ENCODE measurements at places on chromosomes 12 and 14.

- no peak for DNase-seq
These were observed 48.2 kb downstream of the NELL2 start for GRCh38 chr12:44827832-44828438.

- no peak for DNase-seq
These were observed 131.4 kb downstream of the LMNTD1 start for GRCh38 chr12:25421651-25422167.

DNA sequence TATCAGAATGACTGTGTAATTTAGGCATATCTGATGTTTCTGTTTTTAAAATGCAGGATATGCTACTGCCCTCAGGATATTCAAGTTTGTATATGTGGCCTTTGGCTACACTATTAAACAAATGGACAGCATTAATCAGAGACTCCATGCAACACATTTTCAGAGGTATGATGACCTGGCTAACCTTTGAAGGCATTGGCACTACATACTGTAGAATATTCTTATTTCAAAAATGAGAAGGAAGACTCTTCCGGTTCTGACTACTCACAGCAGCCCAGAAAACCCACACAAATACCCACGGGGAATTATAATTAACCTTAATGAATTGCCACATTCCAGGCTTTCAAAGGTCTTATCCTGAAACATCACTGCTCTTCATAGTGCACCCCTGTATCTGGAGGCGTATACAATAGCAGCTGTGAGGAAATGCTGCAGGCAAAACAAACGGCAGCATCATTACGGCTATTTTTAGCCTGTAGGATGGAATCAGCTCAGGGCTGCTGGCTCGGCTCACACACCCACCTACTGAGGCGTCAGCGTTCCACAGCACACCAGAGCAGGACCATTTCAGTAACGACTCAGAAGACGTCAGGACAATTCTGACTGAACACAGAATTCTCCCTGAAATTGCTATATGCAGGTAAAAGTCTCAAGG, 648.5 kb downstream of the RPS29 start:
- no peak for DNase-seq

- no peak for DNase-seq
These were observed 52.1 kb downstream of the LGMN start for GRCh38 chr14:92696366-92696765.

- DNase-seq = no peak
These were observed 113.3 kb upstream of the PRB2 start for GRCh38 chr12:11508699-11509098.

GRCh38 chr12:29662734-29663323, 120.9 kb downstream of the TMTC1 start:
- no peak for DNase-seq

DNA sequence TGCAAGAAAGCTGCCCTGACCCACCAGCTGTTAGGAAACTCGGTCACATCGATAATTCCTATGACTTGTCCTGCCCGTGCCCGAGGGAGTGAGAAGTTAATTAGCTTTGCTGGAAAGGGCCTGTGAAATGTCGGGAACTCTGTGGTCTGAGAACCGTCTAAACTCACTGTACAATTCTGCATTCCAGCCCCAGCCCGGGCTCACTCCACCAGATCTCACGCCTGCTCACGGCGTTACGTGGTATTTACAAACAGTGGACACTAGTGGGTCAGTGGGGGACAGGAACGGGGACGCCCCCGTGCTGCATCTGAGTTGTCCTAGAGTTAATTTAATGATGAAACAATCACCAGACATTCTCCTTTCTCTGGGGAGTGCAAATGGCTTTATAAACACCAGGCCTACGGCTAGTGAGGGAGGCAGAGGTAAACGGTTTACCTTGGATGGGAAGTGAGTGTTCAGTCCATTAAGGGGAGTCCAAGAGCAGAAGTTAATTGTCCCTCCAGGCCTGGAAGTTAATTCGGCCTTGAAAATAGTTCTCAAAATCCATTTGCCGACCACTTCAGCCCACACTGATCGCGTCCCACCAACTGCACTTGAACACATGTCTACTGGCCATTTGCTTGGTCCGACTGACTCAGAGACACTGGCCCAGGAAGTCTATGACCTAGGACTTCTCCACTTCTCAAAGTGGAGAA, 93.5 kb upstream of the MED13L start:
- DNase-seq = no peak

GRCh38 chr12:124679533-124680371, 112.3 kb upstream of the NCOR2 start:
- peak; percentile 67 for DNase-seq

GRCh38 chr14:26200687-26201086, 397.1 kb downstream of the NOVA1 start:
- DNase-seq = no peak

DNA sequence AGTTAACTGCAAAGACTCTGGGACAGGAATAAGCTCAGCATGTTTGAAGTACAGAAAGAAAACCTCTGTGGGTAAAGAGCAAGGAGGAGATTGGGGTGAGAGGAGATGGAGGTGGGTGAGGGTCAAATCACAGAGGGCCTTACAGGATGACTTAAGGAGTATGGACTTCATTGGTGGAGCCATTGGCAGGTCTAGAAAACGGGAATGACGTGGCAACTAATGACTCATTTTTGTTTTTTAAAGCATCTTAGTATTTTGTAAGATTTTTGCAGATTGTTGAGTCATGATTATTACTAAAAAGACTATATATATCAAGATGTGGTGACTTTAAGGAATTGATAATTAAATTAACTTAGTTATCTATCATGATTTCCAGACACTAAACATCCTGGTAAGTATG, 18.5 kb downstream of the UTP20 start:
- DNase-seq = no peak

GRCh38 chr12:130709151-130709970, 6.7 kb downstream of the RIMBP2 start:
- no peak for DNase-seq

GRCh38 chr12:116194935-116195431, 82.5 kb downstream of the MED13L start:
- no peak for DNase-seq

DNA sequence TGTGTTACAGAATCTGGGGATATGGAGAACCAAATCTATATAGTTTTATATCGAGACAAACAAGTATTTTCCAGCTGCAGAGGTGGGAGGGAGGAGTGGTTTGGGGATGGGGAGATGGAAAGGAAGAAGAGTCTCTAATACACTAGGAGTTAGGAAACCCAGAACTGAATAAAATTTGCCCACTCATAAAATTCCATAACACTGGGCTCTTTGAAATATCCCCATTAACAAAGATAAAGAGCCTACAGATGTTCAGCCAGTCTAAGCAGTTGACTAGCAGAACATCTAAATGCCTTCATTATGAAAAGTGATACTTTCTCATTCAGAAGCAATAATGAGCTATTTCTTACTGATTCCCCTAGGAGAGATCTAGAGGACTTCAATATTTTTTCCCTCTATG, 151.7 kb upstream of the GZMB start:
- no peak for DNase-seq

DNA sequence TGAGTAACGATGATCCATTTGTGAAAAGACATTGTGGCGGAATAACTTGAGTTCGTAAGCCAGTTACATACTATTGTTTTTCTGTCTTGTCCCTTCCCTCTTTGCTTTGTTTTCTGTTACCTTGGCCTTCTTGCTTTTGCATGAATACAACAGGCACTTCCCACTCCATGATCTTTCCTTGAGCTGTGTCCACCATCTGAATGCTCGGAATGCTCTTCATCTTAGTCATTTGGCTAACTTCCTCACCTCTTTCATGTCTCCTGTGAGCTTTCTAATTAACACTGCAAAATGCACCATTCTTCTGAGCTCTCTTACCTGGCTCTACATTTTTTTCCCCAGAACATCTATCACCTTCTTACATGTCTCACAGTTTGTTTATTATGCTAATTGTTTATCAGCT, 10.0 kb downstream of the KNTC1 start:
- DNase-seq = no peak

GRCh38 chr14:23033801-23034497, 751 bp downstream of the PSMB5 start:
- DNase-seq = no peak

DNA sequence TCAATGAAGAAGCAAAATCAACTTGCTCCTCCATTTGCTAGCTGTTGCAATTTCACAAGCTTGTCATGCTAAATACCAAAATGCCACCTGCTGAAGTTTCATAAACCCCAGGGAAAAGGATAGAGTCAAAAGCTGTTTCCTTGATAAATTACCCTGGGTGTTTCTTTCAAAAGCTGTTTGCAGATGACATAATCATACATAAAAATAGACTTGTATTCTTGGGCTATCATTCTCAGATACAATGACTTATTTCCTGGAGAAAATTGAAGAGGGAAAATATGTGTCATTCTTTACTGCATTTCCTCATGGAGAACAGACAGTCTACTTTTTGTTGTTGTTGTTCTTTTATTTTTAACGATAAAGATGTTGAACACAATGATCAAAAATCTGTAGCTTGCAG, 119.2 kb downstream of the GALC start:
- no peak for DNase-seq

DNA sequence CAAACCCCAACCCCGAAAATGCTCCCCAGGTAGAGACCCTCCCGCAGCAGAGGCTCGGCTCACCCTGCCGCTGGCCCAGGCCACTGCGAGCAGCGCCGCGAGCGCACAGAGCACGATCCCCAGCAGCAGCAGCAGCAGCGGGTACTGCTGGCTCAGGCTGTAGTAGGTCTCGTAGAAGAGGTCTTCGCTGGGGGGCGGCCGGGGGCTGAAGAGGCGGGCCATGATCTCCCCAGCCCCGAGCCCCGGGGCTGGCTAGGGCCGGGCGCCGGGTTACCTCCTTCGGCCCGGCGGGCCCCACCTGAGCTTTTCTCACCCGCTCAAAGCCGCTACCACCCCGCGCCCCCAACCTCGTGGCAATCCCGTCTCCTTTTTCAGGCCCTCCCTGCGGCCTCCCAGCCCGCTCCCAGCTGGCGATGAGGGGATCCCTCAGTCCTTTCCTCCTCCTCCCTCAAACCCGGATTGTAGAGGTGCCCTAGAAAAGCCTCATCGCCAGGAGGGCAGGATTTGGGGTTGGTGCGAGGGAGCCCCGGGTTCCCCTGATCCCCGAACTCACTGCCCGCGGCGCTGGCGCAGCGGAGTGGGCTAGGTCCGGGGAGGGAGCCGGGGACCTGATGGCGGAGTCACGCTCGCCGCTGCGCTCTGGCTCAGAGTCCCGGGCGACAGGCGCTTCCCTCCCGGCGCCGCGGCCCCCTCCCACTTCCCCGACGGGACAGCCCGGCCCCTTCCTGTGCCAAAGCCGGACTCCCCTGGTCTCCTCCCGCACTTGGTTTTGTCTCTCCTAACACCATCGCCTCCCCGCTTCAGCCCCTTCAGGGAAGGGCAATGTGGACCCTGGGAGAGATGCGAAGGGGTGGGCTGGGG, at the start of gene ADCY4:
ADCY4 (minus strand) TSS at position 641 of the 861 bp plus-strand sequence; CDS start at position 222, 419 bp downstream.
- peak; percentile 68 for DNase-seq

DNA sequence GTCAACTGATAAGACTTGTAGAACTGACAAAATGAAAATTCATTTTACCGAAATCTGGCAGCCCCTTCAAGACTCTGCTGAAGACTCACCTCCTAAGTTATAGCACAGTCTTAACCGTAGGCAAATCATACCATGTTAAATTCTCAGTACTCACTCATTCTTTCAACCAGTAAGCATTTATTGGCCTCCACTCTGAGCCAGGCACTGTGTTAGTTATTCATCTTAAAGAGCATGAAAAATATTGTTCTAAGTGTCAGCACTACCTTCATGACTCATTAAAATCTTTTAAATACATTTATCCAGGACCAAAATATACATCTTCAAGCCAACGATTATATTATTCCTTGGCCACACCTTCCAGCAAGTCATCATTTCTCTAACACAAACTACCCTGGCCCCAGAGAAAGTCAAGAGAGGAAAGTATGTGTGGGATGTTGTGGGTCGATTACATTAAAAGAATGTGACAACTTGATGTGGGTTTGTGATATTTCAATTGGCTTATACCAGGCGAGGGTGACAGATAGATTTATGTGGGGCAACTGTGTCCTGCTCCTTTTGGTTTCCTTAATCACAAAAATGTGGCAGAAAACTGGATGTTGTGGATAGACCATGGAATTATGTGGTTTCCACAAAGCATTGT, 55.0 kb downstream of the TMEM30B start:
- DNase-seq = no peak

DNA sequence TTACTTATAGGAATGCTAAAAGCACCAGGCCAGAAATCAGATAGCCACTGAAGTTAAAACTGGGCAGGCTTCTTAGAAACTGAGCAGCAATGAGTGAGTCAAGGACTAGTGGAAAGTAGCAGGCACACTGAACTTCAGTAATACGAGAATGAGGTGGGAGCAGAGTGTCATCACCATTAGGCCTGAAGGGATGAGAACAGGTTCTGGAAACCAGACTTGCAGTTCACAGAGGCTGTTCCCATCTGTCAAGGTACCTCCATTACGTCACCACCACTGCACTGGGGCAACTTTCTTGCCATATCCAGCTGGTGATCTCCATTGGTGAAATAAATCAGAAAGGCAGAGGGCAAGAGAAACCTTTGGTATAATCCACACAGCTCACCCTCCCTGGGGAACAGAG, 15.6 kb downstream of the ZNF10 start:
- no peak for DNase-seq

DNA sequence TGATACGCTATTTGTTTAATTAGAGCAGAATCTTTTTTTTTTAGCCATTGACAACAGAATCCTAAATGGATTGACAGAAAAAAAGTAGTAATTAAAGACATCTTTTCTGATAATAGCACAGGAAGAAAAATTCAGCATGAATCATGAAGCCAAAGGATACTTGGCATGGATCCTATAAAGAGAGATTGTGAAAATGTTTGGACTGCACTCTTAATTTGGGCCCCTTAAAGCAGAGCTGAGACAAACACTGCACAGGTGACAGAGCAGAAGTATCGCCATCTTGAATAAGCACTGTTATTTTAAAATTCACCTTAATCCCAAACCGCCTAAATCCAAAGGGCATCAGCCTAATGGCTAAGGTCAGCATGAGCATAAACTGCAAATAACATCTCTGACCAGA, 48.8 kb upstream of the SEL1L start:
- DNase-seq = no peak

GRCh38 chr14:31927348-31927832, 149.7 kb upstream of the ARHGAP5 start:
- DNase-seq = peak; percentile 35

- no peak for DNase-seq
These were observed 21.1 kb downstream of the GSC start for GRCh38 chr14:94748667-94749347.

GRCh38 chr14:88682495-88683114, 110.1 kb downstream of the EML5 start:
- no peak for DNase-seq

DNA sequence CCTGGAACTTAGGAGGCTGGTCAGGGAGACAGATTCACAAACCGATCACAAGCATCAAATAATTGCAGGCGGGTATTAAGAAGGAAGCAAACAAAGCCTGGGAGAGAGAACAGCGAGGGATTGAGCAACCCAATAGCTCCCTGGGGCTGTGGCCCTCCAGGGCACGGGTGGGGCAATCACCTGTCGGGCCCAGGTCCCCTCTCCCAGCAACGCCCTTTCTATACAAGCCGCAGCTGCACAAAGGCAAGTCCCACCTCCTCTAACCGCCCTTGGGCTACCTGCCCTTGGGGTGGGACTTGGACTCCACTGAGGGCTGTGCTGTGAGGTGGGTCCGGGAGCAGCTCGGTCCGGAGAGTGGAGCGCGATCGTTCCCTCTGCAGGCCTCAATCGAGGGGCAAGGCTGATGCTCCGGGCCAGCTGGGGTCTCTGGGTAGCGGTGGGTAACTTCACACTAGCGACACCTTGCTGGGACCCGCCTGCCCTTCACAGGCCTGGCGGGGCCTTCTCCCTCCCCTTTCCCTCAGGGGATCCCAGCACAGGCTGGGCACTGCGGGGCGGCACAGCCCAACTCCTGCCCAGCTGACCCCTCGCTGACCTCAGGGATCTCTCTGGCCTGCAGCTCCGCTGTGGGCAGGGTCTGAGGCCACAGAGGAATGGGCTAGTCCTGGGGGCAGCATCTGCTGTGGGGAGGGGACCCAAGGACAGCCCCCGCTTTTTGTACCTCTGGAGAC, 8.0 kb downstream of the PHB2 start:
- peak; percentile 13 for DNase-seq

Measured in left ventricle myocardium inferior (tissue), 1 donor.